ENCODE measurements at places on chromosomes 2 and 18.

GRCh38 chr2:63734510-63734909, 107.2 kb upstream of the UGP2 start:
- DNase-seq: no peak

DNA sequence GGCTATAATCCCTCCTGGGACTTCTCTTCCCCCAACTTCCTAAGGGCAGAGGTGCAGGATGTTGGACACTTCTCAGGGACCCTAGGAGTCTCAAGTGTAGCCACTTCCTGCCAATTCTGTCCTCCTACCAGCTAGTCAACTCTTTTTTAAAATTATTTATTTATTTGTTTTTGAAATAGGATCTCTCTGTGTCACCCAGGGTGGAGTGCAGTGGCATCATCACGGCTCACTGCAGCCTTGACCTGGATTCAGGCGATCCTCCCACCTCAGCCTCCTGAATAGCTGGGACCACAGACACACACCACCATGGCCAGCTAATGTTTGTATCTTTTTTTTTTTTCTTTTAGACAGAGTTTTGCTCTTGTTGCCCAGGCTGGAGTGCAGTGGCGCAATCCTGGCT, 11.5 kb downstream of the SFTPB start:
- no peak for DNase-seq

GRCh38 chr18:55934821-55935220, 346.8 kb upstream of the TCF4 start:
- no peak for DNase-seq

DNA sequence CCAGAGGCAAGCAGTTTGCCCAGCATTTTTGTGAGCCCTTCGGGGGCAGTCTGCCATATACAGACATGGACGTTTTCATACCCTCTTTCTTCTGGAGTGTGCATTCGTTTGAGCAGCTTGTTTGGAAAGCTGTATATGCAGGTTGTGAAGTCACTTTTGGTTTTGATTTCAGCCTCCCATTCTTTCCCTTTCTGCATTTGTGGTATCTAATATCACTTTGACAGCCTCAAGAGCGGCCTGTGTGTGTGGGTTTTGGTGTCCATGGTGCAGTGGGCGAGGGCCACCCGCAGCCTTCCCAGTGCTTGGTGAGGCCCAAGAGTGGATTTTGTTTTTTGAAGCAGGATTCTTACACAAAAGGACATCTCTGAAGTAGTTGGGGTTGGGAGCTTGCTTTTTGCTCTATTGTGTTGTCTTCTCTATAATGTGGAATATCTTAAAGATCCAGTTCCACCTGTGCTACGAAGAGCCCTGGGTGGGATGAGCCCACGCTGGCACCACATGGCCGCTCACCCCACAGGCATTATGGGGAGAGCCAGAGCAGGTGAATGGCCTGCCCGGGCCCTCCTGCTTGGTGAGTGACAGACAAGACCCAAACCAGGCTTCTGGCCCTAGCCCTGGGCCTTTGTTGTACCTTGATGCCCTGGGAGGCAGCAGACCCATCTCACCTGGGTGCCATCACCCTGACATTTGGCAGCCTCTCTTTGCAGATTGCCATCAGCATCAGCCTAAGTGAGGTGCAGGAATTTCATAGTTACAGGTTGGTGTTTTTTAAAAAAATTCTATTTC, 29.5 kb downstream of the INPP4A start:
- no peak for DNase-seq

DNA sequence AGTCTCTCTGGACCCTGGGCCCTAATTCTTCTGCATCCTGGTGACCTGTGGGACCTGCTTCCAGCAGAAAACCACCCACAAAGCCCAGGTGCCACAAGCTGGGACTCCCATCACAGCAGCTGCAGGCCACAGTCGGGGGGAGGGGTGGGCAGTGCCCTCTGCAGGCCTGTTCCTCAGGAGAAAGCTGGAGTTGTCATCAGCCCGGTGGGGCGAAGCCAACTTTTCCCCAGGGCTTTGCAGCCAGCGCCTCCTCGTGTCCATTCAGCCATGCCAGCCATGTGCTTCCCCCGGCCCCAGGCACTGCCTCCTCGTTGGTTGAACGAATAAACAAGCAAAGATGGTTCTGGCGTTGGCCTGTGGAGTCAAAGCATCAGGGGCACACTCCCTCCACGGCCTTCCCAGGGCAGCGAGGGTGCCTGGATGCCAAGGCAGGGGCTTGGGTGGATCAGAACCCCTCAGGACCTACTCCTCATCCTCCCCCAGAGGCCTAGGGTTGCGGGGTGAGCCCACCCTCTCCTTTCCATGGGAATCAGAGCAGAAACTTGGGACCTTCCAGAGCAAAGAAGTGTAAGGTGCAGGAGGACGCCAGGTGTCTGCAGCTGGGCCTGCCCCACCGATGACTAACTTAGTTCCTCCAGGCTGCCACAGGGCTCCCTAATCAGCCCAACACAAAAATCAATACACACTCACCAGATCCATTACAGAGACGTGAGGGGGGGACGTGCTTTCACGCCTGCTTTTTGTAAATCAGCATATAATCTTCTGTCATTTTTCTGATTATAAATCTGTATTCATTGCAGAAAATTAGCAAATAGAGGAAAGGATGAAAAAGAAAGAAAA, 75.7 kb upstream of the RAB6C start:
- peak; percentile 15 for DNase-seq

DNA sequence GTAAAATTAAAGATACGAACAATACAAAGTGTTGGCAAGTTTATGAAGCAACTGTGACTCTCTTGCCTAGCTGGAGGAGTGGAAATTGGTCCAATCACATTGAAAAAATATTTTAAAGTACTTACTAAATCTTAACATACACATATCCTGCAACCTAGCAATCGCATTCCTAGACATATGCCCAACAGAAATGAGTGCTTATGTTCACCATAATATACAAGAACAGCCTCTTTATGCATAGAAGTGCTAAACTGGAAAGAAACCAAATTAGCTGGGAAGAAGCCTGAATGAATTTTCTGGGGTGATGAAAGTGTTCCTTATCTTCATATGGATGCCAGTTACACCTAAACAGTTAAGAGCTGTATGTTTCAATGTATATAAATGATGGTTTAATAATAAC, 98.9 kb downstream of the HNMT start:
- DNase-seq: no peak

DNA sequence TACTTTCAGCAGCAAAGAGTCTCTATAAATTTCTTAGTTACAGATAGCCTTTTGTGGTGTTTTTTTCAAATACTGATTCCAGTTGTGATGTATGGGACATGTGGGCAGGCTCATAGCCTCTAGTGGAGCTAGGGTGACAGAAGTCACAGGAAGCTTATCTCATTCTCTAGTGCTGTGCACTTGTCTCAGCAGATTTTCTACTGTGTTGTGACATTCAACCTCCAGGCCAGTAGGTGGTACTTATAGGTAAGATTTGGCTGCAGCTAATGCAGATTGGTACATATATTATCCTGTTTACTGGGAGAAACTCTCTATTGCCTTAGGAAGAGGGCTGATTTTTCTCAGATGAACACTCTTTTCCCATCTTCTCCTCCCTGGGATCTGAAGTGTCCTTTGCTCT, 176.2 kb downstream of the CALCRL start:
- no peak for DNase-seq

- no peak for DNase-seq
Observed at GRCh38 chr2:43078781-43079755, 147.3 kb downstream of the ZFP36L2 start.

DNA sequence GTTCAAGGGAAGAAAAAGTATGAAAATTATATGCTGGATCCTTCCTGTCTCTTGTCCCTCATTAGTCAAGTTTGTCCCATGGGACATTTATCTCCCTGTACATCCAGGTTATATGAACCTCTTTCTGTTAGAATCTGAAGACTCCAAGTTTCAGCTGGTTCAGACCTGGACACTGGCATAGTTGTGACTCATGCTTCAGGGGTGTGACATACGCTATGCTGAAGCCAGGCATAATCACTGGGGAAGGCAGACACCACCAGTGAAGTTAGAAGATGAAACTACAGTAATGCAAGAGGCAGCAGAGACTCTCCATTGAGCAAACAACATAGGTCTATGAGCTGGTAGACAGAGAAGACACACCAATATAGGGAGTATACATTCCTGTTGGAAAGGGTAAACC, 269.7 kb upstream of the SLC8A1 start:
- no peak for DNase-seq
